Activated CD8-positive, alpha-beta memory T cell treated with anti-CD3 and anti-CD28 coated beads for 36 hours (primary cell): ENCODE measurements at places on chromosomes 1 and 21. TPM values are rescaled to one million over a fixed set of nuclear protein-coding genes. Genes with fewer than 3 reads are reported as not detected.

SYCP1 gene
- total RNA-seq, result not detected

TNFRSF25 gene
- 91.3 TPM for total RNA-seq

GJB4 gene
- not detected for total RNA-seq

GNB1 gene
- 420 TPM for total RNA-seq

BMP8A gene
- not detected for total RNA-seq
